ENCODE measurements at places on chromosomes 2 and 18.

DNA sequence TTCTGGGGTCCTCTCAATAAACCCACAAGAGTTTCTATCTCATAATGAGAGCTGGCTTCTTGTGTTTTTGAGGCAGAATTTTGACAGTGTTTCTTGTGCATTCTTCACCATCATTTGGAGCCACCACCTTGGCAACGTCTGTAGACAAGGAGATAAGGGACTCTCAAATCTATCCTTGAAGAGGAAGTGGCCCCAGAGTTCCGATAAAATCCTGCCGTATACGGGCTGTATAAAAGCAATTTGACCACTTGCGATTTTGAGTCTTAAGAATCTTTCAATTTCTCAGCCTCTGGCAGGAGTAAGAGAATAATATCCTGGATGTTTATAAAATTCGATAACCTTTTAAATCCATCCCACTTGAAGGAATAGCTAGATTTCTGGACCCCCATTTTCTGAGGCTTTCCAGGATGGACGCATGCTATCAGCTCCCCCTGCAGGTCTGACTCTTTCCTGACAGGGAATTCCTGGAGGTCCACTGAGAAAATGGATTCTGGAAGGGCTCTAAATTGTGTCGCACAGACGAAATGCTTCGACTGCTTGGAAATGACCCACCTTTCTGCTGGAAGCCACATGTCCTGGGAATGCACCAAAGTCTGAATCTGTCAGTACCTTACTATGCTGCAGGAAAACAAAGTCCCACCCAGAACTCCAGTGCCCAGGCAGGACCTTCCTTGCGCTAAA lies 54.1 kb downstream of the E2F6 start:
- DNase-seq: no peak

GRCh38 chr2:237177986-237178385 lies 92.3 kb downstream of the COPS8 start:
- DNase-seq: no peak

- DNase-seq: no peak
These were observed 71.1 kb downstream of the ARHGEF33 start for GRCh38 chr2:38960609-38961320.

DNA sequence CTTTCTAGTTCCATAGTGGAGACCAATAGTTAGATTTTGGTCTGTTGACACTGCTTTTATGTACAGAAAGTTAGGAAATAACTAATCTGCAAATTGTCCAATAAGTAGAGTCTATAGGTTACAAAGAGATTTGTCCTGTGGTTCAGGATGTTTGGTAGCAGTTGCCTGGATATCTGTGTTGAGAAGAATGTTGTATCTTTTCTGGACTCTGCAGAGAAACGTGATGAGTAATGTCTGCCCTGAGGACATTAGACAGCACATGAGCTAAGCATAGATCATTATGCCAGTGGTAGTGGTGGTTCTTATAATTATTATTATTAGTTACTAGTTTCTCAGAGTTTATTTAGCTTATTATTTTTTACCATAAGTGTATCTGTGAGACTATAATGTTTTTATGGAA lies 65.8 kb downstream of the ANKRD62 start:
- no peak for DNase-seq

GRCh38 chr2:71130905-71131244 lies 441 bp downstream of the MPHOSPH10 start:
- DNase-seq: no peak

DNA sequence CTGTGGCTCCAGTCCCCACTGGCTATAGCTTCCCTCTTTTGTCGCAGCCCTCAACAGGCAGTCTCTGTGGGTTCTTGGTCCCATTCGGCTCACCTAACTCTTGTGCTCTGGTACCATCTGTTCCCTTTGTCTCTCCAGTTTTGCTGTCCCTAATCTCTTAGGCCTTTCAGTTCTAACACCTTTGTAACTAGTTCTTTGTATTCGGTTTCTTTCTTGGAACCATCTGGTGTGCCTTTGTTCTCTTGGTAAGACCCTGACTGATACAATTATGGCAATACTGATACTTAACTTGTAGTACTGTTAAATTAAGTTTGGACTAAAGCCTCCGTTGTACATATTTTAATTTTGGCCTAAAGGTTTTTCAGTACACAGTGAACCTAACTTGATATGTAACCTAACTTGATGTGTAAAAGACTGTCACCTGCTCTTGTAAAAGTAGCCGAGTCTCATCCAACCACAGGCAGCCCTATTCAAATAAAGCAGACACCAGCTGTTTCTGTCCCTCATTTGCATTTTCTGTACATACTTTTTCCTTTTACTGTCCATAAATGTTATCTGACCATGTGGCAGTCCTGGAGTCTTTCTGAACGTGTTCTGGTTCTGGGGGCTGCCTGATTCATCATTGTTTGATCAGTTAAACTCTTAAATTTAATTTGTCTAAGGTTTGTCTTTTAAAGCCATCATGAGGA lies 4.8 kb upstream of the MRPL44 start:
- no peak for DNase-seq

DNA sequence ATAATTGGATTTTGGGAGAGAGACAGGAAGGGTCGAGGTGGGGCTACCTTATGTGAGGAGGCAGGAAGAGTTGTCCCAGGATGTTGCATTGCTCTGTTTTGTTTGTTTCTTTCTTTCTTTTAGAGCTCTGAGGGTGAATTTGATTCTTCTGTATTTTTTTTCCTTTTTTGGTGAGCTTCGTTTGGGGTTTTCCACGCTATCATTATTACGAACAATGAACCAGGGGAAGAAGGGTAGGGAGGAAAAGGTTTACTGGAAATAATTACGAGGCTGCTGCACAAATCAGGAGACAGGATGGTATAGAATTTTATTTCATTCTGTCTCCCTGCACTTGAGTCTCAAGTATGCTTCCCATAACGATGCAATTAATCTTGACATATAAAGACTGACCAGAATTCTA lies 51.4 kb upstream of the ZNF516 start:
- no peak for DNase-seq

- DNase-seq: no peak
These were observed 398.9 kb downstream of the NCKAP5 start for GRCh38 chr2:133169274-133169912.

DNA sequence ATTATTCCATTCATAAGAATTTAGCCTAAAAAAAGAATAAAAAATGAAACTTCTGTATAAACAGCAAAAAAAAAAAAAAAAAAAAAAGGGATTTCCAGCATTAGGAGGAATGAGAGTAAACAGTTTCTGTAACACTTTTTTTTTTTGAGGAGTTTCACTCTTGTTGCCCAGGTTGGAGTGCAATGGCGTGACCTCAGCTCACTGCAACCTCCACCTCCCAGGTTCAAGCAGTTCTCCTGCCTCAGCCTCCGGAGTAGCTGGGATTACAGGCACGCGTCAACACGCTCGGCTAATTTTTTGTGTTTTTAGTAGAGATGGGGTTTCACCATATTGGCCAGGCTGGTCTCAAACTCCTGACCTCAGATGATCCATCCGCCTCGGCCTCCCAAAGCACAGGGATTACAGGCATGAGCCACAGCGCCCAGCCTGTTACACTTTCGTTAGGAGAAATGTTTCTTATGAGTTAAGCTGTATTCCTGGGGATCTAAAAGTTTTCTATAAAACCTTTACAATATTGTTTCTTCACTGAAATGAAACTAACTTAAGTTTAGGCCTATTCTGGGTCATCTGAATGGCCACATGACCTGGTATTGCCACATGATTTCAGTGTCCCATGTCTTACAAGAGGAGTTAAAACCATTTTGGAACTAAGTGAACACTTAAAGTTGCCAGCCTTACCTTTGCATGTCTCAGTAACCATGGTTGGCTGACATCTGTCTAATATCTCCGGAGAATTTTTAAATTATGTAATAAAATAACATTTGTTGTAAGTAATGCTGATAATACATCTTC lies 17.5 kb downstream of the SMAD2 start:
- no peak for DNase-seq

- DNase-seq: no peak
These were observed 70.3 kb upstream of the CTLA4 start for GRCh38 chr2:203797276-203797675.

DNA sequence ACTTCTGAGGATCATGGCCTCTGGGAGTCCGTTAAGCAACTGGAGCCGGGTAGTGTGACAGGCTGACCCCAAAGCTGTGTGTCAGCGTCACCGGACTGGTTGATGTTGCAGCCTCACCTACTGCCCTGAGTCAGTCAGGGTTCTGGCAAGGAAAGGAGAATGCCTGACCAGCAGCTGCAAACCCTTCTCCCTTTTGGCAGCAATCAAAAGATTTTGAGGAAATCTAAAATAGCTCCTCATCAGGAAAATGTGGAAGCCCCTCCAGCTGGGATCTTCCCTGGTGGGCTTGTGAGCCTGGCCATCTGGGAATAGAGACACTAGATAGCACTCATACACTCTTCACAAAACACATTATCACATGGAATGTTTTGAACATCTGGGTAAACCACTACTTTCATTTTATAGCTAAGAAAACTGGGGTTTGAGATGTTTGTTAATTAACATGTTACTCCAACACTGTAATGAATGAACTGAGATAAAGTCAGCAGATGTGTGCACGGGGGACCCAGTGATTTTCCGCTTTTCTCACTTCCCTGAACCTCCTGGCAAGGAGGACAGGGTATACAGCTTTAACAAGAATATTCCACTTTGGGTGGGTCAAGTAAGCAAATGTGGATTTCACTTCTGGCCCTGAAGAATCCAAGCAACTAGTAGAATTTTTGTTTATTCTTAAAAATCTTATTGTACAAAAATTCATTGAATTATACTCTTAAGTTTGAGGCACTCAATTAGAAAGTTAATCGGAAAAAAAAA lies 24.7 kb downstream of the CLUL1 start:
- no peak for DNase-seq

DNA sequence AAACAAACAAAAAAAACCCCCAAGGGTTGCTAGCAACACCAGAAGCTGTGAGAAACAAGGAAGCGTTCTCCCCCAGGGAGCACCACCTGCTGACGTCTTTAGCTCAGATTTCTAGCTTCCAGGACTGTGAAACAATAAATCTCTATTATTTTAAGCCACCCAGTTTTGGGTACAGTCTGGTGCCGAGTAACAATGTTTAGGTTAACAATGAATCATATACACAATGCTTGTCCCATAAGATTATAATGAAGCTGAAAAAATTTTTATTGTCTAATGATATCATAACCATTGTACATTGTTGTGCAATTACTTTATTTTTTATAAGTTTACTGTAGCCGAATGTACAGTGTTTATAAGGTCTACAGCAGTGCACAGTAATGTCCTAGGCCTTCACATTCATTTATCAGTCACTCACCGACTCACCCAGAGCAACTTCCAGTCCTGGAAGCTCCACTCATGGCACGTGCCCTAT lies 72.1 kb upstream of the CAB39 start:
- DNase-seq: no peak

GRCh38 chr18:22829781-22830180 lies 103.3 kb upstream of the RBBP8 start:
- no peak for DNase-seq

DNA sequence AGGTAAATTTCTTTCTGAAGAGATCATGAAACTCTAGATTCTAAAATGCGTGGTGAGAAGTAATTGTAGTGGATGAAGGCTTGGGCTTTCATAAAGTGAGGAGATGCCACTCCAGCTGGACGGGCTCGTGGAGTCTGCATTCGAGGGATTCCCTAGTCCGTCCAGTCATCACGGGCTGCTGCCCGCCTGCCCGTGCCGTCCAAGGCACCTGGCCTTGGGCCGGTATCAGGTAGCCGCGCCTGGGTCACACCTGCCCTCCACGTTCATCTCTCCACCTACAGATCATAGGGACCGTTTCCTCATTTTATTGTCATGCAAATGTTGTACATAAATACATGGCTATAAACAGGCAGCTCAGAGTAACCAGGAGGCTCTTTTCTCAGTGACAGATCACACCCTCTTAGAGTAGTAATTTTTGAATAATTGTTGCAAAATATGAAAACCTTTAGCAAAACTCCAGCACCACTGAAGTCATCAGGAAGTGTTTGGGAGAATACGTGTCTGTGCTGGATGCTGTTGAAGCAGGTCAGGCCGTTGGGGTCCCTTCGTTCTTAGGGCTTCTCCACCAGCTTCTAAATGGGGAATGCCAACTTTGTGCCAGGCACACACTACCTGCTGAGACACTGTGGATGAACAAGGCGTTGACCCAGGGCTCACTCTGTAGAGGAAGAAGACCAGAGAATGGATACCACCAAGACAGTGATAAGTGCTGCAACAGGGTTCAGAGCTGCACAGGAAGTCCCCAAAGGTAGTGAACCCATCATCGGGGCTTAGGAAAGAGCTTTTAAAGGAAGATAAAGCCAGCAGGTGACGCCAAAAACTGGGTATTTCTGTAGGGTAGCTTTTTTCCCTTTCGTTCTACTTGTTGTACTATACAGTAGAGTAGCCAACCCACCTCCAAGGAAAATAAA lies 112.5 kb downstream of the FAM210A start:
- no peak for DNase-seq

DNA sequence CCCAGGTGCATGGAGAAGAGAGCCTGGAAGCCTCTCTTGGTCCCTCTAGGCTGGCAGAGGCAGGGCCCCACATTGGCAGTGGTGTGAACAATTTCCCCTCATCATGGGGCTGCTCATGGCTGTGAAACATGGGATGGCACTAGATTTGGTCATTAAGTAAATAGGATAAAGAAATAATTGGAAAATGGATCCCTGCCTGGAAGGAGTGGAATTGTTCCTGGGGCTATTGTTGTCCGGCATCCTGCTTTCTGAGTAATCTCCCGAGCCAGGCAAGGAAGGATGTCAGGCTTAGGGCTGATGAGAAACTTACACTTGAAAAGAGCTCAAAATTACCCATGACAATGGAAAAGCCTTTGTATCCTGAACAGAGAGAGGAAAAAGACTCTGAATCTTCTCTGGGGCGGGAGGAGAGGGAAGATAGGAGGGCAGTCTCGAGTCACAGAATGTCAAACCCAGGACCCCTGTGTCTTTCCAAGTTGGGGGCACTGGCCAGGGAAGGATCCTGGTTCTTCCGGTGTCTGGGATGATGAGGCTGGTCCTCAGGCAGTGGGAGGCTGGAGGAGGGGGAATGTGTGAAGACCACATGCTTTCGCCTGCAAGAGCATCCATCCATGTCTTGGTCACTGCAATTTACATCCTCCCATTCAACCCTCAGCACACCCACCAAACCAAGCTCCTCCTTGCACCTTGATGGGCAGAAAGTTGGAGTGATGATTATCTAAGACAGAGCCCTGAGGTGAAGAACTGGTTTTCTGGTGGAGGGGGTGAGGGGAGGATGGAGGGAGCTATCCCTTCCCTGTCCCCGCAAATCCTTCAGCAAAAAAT lies 27.1 kb upstream of the STEAP3 start:
- DNase-seq: no peak

DNA sequence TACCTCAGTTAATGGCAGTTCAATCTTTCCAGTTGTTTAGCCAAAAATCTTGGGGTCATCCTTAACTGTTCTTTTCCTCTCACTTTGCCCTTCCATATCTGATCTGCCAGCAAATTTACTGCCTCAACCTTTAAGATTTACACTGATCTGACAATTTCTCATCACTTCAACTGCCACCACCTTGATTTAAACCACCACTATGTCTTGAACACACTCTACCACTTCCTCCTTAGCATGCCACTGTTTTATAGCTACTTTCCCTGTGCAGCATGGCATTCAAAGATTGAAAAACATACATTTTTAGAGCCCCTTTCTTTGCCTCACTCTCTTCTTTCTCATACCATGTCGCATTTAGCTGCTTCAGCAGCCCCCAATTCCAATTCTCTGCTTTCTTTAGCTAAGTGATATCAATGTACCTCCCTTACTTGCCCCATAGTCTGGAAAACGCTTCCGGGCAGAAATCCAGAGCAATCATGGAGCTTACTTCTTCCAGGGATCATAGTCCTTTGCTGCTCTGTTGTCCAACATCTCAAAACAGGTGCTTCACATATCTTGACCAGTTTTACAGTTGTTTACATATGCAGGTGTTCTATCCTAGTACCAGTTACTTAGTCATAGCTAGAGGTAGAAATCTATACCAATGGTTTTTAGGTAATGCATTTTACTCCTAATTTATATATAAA lies 10.9 kb downstream of the PGAP1 start:
- DNase-seq: no peak

- no peak for DNase-seq
These were observed 158.3 kb upstream of the CAVIN2 start for GRCh38 chr2:192005211-192005610.

Data from effector memory CD4-positive, alpha-beta T cell (primary cell).